ENCODE measurements at places on chromosomes 6 and 20.

DNA sequence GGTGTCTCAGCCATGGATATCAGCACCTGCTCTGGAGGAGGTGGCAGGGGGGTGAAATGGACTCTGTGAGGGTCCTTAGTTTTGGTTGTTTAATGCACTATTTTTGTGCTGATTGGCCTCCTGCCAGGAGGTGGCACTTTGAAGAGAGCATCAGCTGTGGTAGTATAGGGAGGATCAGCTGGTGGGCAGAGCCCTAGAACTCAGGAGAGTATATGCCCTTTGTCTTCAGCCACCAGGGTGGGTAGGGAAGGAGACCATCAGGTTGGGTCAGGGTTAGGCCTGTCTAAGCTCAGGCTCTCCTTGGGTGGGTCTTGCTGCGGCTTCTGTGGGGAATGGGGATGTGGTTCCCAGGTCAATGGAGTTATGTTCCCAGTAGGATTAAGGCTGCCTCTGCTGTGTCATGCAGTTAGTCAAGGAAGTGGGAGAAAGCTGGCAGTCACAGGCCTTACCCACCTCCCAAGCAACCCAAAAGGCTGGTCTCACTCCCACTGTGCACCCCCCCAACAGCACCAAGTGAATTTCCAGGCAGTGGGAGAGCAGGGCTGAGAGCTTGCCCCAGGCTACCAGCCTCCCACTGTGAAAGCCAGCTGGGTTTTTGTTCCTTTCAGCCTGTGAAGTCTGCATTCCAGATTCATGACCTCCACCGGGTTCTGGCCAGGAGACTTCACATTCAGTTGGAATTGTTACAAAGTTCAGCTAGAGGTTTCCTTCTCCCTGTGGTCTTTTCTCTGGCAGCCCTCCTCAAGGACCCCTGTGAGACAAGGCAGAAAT lies 5.7 kb upstream of the OSTM1 start:
- DNase-seq: no peak
- H3K27me3 ChIP-seq: peaks cover 3% of the 10 kb centered on the region
- H3K4me3 ChIP-seq: no peak overlapping the region
- H3K27ac ChIP-seq: no peak overlapping the region
- peaks cover 6% of the 10 kb centered on the region for H3K4me1 ChIP-seq
- H3K36me3 ChIP-seq: no peaks in the 10 kb centered on the region

GRCh38 chr6:10323018-10323417 lies 91.9 kb downstream of the TFAP2A start:
- no peak overlapping the region for H3K4me3 ChIP-seq
- H3K27me3 ChIP-seq: no peaks in the 10 kb centered on the region
- H3K36me3 ChIP-seq: no peaks in the 10 kb centered on the region
- H3K27ac ChIP-seq: no peak overlapping the region

DNA sequence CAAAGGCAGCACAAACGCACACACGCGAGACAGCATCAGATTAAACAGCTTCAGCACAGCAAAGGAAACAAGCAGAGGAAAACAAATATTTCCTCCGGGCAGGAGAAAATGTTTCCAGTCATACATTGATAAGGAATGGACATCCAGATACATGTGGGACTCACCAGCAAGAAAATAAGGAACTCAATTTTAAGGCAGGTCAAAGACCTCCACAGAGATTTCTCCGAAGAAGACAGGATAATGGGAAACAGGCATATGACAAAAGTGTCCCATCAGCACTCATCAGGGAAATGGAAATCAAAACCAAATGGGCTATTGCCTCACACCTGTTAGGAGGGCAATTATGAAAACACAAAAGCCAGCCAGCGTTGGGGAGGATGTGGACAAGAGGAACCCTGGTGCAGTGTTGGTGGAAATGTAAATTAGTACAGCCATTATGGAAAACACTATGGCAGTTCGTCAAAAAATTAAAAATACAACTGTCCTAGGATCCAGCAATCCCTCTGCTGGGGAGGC lies 9.7 kb upstream of the SLCO4A1 start:
- H3K27me3 ChIP-seq: no peaks in the 10 kb centered on the region
- DNase-seq: no peak
- no peak overlapping the region for H3K27ac ChIP-seq
- no peak overlapping the region for H3K4me3 ChIP-seq
- no peaks in the 10 kb centered on the region for H3K36me3 ChIP-seq

GRCh38 chr6:5422321-5422915 lies 161.1 kb downstream of the FARS2 start:
- H3K4me1 ChIP-seq: no peaks in the 10 kb centered on the region
- no peak overlapping the region for H3K4me3 ChIP-seq
- no peak overlapping the region for H3K27ac ChIP-seq
- DNase-seq: no peak

DNA sequence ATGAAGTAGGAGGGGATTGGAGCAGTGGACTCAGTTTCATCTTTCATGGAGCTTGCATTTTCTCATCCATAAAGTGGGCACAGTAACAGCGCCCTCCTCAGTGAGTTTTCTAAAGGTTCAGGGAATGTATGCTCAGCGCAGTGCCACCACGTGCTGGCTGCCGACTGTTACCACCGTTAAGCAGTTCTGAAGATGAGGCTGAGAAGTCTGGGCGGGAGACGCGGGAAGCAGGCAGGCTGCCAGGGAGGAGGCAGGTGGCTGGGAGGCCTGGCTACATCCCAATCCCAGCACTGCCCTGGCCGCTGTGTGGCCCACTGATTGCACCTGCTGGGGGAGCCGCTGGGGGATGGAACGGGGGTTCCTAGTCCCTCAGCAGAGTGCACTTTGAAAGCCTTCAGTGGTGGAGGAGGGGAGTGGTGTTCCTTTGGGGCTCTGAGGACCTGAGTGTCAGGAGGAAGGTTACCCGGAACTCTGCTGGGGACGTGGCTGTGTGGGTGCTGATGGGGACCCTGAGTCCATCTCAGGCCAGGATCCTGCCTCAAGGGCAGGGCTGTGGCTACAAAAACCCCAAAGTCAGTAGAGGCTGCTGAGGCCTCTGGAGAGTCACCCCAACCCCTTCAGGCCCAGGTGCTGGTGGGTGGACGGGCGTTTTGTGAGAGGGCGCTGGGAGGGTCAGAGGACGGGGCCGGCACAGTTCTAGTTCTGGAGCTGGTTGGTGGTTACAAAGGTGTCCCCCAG lies 28.0 kb upstream of the PHACTR3 start:
- no peaks in the 10 kb centered on the region for H3K36me3 ChIP-seq
- H3K4me1 ChIP-seq: peaks cover 7% of the 10 kb centered on the region

DNA sequence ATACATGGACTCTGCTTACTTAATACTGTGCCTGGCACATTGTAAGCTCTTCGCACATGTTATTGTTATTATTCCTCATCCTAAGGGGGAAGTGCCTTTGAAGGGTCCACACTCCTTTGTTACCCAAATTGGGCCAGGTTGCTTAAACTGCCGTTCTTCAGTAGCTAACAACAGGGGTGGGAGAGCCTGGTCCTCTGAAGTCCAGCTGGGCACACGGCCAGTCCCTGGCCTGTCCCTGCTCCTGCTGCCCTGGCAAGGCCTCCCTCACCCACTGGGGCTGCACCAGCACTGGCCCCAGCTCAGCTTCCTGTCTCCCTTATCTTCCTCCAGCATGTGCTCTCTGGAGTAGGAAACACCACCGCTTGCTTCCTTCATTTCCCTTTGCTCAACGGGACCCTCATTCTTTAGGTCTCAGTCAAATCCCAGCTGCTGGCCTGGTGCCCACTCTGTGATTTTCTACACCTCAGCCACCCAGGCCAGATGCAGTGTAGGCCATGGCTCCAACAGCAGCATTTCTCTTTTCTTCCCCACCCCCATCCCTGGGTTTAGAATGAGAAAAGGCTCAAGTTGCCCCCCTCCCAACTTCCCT lies 5.5 kb upstream of the PROCR start:
- H3K4me1 ChIP-seq: peaks cover 6% of the 10 kb centered on the region
- no peak for DNase-seq
- no peaks in the 10 kb centered on the region for H3K36me3 ChIP-seq
- no peak overlapping the region for H3K4me3 ChIP-seq

GRCh38 chr6:83403191-83403590 lies 27.7 kb downstream of the ME1 start:
- no peaks in the 10 kb centered on the region for H3K4me1 ChIP-seq
- H3K4me3 ChIP-seq: no peak overlapping the region
- no peaks in the 10 kb centered on the region for H3K27me3 ChIP-seq
- H3K36me3 ChIP-seq: no peaks in the 10 kb centered on the region
- H3K27ac ChIP-seq: no peak overlapping the region
- DNase-seq: no peak

GRCh38 chr6:105192707-105193465 lies 13.1 kb upstream of the POPDC3 start:
- no peak for DNase-seq
- no peaks in the 10 kb centered on the region for H3K36me3 ChIP-seq
- no peak overlapping the region for H3K27ac ChIP-seq
- no peak overlapping the region for H3K4me3 ChIP-seq

DNA sequence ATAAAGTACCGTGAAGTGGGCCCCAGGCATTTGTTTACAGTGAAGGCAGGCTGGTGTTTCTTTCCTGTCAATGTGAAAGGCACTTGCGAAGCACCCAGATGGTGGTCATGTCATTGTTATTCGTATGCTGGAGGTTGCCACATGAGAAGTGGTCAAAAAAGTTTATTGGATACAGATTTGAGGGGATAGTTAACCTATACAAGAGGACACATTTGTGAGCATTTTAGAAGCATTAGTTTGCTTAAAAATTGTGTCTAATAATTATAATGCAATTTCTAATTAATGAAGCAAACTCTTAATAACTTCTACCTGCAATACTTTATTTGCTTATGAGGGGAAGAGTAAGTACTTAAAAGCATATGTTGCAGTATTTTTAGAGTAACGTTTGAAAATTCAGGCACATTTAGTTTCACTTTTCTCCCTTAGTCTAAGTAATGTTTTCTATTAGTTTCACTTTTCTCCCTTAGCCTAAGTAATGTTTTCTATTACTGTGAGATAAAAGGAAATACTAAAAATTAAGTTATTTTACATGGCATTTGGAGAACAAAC lies 120.7 kb upstream of the CLDN20 start:
- H3K27me3 ChIP-seq: no peaks in the 10 kb centered on the region
- no peaks in the 10 kb centered on the region for H3K36me3 ChIP-seq
- peaks cover 14% of the 10 kb centered on the region for H3K4me1 ChIP-seq
- DNase-seq: no peak

DNA sequence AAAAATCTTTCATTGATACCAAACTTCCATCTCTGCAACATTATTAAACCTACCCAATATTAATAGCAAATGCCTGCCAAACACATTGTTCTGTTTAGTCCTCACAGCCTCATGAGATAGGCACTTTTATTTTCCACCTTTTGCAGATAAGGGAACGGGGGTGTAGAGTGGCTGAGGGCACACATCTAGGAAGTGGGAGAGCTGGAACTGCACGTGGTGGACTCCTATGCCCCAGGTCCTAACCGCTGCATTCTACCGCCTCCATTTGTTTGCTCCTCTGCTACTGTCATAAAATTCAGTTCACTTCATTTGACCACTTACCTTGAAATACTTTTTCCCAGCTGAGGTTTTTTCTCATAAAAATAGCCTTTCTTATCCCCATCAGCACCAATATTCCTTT lies 7.6 kb downstream of the FAM217A start:
- no peak for DNase-seq

DNA sequence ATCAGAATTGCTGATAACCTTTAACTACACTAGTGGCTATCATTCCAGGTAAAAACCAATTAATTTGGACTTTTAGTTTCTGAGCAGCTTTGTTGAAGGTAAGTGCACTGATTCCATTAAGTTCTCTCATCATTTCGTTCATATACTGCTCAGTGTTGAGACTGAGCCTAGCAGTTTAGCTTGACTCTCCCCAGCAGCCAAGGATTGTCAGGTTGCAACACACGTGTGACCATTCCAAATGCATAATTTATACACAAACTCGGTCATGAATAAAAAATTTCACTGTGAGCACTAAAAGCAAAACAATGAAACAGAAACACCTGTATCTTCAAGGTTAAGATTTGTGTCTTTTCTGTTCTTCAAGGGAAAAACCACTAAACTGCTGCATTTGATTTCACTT lies 8.9 kb downstream of the FERMT1 start:
- H3K4me1 ChIP-seq: no peaks in the 10 kb centered on the region
- H3K27ac ChIP-seq: no peak overlapping the region
- DNase-seq: no peak
- H3K4me3 ChIP-seq: no peak overlapping the region

- H3K27ac ChIP-seq: no peak overlapping the region
- no peak for DNase-seq
- no peak overlapping the region for H3K4me3 ChIP-seq
- no peaks in the 10 kb centered on the region for H3K4me1 ChIP-seq
- H3K27me3 ChIP-seq: no peaks in the 10 kb centered on the region
Observed at GRCh38 chr20:45518282-45518681, 2.9 kb upstream of the SPINT3 start.

DNA sequence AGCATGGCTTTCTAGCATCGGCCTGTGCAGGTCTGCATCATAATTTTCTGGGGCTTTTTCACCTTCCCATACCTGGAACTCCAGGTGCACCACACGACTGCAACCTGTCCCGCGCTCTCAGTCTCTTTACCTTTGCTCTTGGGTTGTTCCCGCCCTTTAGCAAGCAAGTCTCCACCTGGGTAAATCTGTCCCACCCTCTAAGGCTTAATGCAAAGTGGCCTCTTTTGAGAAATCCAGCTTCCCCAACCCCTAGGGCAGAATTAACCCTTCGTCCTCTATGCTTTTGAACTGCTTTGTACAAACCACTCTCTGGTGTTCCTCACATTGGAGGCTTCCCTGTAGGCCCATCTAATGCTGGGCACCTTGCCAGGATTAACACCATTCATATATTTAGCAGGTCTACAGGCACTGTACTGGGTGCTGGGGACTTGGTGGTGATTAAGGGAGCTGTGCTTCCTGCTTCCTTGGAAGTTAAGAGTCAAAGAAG lies 2.8 kb downstream of the ITPR3 start:
- H3K27me3 ChIP-seq: no peaks in the 10 kb centered on the region
- H3K4me1 ChIP-seq: peaks cover 41% of the 10 kb centered on the region
- no peak overlapping the region for H3K4me3 ChIP-seq
- no peak for DNase-seq
- H3K27ac ChIP-seq: no peak overlapping the region
- H3K36me3 ChIP-seq: peaks cover 4% of the 10 kb centered on the region

DNA sequence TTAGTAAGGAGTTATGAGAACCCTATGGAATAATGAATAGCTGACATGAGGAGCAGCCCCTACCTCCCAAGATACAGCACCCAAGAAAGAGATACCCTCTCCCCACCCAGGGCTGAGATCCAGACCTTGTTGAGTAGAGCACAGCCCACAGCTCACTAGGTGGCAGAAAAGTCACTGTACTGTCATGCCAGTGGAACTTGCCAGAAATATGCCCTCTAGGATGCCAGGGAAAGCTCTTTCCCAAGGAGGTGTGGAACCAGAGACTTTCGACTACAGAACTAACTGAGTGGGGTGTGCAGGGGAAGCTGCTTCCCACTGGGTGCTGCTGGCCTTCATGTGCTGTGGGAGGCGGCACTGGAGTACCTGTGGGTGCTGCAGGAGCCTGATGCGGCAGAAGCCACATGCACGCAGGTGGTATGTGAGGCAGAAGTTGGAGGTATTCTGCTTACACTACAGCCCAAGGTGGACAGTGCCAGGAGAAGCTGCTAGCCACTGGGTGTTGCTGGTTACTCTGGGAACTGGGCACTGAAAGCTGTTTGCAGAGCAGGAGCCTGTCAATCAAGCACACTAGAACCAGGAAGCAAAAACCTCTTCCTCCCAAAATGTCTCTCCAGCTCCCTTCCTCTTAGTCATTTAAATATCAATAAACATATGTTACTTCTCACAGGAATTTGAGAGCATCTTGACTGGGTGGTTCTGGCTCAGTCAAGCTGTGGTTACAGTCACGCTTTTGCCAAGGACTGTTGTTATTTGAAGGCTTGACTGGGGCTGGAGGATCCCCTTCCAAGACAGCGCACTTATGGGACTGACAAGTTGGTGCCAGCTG lies 17.8 kb downstream of the ARMC12 start:
- no peak for DNase-seq
- H3K27ac ChIP-seq: no peak overlapping the region
- no peaks in the 10 kb centered on the region for H3K27me3 ChIP-seq
- no peaks in the 10 kb centered on the region for H3K4me1 ChIP-seq
- H3K4me3 ChIP-seq: no peak overlapping the region
- H3K36me3 ChIP-seq: no peaks in the 10 kb centered on the region
